ENCODE measurements at places on chromosomes 6 and 20.

DNA sequence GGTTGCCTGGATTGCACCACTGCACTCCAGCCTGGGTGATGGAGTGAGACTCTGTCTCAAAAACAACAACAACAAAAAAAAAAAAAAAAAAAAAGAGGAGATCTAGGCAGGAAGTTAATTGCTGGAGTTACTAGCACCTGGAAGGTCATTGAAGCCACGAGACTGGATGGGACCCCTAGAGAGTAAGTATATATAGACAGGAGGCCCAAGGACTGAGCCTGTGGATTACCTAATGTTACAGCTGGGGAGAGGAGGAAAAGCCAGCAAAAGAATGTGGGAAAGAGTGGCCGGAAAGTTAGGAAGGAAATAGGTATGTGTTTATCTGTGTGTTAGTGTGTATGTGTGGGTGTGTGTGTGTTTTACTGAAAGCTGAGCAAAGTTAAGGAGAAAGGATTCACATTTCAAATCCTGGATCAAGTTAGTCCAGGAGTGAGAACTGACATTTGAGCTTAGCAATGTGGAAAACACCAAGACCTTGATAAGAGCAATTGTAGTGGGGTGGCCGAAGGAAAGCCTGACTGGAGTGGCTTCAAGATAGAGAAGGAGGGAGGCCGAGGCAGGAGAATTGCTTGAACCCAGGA lies 38.4 kb downstream of the ANKRD6 start:
- no peak for DNase-seq

DNA sequence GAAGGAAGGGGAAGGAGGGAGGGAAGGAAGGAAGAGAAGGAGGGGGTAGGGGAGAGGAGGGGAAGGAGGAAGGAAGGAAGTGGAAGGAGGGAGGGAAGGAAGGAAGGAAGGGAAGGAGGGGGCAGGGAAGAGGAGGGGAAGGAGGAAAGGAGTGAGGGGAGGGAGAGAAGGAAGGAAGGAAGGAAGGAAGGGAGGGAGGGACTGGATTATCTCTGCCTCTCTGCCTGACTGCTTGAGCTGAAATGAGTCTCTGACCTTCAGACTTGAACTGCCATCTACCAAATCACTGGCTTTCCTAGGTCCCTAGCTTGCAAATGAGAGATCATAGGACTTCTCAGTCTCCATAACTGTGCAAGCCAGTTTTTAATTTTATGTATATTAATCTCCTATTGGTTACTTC lies 436.8 kb downstream of the PREX1 start:
- DNase-seq, result no peak

DNA sequence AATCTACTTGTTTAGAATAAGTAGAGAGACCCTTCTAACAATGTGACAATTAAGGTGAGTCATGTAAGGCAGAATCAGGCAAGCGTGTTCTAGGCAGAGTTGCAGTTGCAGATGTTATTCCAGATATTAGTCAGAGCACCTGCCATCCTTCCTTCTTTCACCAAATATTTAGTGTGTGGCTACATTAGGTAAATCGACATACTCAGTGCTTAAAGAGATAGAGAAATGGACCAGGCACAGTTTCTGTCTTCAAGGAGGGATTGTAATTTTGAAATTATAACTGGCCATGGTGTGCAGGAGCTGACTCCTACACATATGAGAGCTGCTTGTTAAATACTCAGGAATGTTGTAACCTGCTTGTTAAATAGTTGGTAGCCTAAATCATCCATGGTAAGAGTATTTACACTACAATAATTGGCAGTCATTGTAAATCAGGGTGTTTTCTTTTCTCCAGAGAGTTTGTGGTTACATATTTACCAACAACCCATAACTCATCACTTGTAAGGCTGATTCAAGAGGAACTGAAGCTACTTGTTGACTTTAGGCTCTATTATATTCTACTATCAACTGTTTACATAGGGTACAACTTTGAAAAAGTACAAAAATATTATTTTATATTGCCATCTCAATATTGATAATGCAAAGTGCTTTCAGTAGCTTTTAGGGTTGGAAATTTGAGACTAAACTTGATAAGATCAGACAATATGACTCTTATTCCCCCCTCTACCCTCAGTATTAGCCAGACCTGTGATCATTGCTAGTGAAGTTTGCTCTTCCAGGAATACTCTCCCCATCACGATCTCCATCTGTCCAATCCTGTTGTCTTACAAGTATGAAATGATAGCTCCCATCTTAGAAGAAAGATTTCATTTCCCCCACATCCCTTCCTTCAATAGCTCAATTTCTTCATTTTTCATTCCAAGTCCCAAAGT lies 607.1 kb downstream of the COL12A1 start:
- no peak for DNase-seq

- no peak for DNase-seq
These were observed 2.4 kb upstream of the PKHD1 start for GRCh38 chr6:52089758-52090348.

DNA sequence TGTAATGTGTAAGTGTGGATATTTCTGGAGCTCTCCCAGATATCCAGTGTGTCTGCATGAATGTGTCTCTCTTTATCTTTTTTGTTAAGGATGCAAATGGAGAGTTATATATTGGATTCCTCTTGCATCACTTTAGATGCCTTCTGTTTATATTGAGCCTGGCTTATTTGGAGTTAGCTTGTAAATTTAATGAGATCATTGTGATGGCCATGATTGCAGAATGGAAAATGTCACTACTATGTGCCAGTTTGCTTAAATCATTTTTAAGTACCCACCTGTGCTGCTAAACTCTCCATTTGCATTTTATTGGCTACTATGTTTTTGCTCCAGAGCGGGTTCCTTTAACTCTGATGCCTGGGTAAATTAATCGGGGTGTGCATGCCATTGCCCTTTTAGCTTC lies 334.8 kb downstream of the UTRN start:
- DNase-seq, result no peak

DNA sequence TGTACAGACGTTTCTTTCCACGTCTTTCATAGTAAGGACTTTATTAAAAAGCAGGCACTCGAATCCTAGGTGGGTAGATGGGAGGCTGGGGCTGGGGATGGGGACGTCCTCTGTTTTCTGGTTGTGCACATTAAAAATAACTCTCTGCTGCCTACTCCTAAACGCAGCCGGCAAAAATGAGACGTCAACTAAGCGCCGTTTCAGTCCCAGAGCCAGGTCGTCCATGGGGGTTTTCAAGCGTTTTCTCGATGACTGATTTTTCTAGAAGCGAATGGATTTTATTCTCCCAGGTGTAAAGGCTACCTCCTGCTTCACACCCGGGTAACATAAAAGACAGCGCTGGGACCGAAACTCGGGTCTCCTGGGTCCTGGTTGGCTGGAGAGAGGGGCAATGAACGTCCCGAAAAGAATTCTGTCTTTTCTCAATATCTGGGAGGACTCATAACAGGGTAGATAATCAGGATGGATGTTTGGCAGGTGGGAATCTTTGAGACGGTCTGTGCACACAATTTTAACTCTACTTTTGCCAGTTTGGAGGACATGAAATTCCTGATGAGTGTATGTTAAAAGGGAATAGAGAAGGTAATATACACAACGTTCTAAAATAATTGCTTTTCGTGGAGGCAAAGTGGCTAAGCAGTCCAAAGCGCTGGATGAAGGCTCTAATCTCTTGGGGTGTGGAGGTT lies 25.2 kb downstream of the GPX6 start:
- no peak for DNase-seq

DNA sequence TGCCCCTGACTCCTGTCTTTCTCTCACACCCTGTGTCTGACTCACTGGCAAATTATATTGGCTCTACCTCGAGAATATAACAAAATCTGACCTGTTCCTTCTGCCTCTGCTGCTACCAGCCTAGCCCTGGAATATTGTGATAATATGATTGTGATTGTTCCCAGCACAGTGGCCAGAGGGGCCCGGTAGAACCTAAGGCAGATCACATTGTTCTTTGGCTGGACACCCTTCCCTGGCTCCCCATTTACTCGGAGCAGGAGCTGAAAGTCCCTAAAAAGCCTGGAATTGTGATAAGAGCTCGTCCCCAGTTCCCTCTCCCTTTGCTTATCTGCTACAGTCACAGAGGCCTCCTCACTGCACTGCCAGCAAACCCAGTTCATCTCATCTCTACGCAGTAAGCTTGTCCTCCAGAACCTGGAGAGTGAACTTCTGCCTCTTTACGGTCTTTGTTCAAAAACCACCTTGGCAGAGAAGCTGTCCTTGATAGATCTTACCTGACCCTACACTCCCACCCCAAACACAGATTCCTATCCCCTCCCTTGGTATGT lies 21.8 kb downstream of the SERPINB6 start:
- DNase-seq, result no peak

DNA sequence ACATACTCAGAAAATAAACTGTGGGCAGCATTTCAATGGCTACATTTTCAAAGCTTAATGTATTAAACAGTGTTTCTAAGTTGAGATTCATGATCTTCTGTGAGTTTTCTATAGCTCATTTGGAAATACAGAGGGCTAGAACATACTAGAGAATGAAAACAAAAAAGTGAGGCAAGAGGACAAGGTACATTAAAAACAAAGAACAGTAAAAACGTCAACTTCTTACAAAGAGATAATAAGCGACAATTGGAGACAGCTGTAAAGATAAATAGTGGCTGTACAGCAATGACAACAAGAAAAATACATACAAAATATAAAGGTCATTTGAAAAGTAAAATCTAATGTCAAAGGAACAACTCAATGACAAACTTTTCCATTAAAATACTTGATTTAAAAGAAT lies 94.3 kb downstream of the REV3L start:
- no peak for DNase-seq

- DNase-seq, result no peak
These were observed 96.9 kb downstream of the DTD1 start for GRCh38 chr20:18684775-18685174.

GRCh38 chr20:31670371-31671228 lies 32.9 kb downstream of the COX4I2 start:
- peak; percentile 93 for DNase-seq

DNA sequence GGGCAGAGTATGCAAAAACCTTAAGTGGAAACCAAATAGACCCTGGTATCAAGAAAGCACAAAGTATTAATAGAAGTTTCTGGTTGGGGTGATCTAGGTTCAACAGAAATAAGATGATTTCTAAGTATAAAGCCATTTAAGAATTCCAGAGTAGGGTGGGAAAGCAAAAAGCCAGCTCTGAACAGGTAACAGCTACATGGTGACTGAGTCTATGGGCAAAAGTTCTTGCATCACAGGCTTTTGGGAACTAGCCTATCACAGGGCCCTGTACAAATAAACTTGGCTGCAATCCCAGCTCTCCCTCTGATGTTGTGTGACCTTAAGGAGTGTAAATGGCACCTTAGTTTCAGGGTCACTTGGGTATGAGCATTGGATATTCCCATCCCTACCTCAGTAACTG lies 5.5 kb downstream of the TCF19 start:
- DNase-seq, result no peak

DNA sequence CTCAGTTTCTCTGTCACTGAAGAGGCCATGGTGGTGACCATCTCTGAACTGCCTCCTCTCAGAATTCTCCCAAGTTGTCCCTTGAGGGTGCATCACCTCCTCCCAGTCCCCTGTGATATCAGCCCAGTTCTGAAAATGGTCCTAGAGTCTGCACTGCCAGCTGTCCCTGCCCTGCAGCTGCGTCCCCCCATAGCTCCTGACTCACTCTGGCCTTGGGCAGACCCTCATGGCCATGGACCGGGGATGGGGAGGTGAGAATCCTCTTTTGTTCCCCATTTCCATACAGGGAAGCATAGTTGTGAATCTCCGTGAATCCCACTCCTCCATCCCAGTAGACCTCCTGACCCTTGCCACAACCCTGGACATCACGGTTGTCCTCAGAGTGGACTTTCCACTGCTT lies 4.5 kb downstream of the ETV7 start:
- DNase-seq, result no peak

GRCh38 chr6:5085648-5086293 lies 630 bp downstream of the PPP1R3G start:
- peak; percentile 20 for DNase-seq

GRCh38 chr6:41821266-41821665 lies 33.8 kb downstream of the TOMM6 start:
- DNase-seq, result no peak

- DNase-seq, result no peak
These were observed 36.6 kb upstream of the VSX1 start for GRCh38 chr20:25118529-25118928.

GRCh38 chr6:124963831-124964763 lies 1.9 kb downstream of the RNF217 start:
- no peak for DNase-seq

- DNase-seq, result no peak
These were observed at the start of gene DAAM2 for GRCh38 chr6:39791850-39792539. Gene DAAM2 (plus strand): TSS chr6:39792376. CDS start chr6:39856303, 63,927 bp downstream.

DNA sequence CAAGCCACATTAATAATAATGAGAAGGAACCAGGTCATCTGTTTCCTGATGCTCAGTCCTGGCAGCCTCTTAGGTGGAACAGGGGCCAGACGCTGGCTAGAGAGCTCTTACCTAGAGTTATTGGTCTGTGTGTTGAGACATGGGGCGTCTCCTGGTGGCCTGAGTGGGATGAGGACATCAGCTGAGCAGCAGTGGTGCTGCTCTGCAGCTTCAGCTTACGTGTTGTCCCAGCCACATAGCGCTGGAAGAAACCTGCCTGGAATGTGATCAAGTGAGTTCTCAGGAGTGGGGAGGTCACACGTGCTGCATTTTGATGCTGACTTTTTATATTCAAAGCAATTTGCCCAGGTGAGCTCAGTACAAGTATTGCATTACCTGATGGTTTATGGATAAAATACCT lies 355.4 kb downstream of the CDH26 start:
- DNase-seq, result no peak

- no peak for DNase-seq
These were observed 47.9 kb upstream of the ECHDC1 start for GRCh38 chr6:127391094-127391953.

- DNase-seq, result no peak
These were observed 229.7 kb downstream of the MAFB start for GRCh38 chr20:40459299-40459698.

DNA sequence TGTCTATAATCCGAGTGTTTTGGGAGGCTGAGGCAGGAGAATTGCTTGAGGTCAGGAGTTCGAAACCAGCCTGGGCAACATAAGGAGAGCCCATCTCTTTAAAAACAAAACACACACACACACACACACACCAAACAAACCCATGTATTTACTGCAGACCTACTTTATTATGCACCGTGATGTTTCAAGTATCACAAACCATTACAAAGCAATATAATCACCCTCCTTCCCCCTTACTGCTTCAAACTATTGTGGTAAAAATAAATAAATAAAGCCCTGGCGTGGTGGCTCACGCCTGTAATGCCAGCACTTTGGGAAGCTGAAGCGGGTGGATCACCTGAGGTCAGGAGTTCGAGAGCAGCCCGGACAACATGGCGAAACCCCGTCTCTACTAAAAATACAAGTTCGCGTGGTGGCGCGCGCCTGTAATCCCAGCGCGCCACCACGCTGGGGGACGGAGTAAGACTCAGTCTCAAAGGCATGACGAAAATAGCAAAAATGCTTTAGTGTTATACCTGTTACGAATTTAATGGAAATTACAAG lies 1.5 kb downstream of the TBCC start:
- no peak for DNase-seq

- no peak for DNase-seq
These were observed 13.3 kb downstream of the DNMT3B start for GRCh38 chr20:32775336-32775991.

- DNase-seq, result no peak
These were observed 39.3 kb downstream of the LRRC1 start for GRCh38 chr6:53834132-53834531.

GRCh38 chr6:170135821-170136471 lies 154.9 kb downstream of the DLL1 start:
- DNase-seq, result no peak

- no peak for DNase-seq
These were observed 123.0 kb downstream of the JARID2 start for GRCh38 chr6:15368873-15369272.
